EL (cell line): ENCODE measurements at places on chromosomes 6 and 20.

DNA sequence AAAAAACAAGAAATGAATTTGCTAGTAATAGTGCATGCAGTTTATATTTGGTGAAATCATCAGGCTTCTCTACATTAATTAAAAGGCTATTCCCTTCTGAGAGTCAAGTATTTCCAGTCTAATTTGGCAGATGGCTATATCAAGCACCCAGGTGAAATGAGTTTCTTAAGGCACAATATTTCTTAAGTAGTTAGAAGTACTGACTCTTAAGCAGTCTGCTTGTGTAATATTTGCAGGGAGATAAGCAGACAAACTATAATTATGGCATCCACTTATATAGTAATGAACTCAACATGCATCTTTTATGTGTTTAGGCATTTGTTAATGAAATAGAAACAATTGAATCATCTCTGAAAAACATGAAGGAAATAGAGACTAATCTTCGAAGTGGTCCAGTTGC is 189.2 kb downstream of the UTRN start:
- DNase-seq: no peak

- DNase-seq: no peak
Measured at GRCh38 chr20:63264519-63264918, 8.1 kb upstream of the ARFGAP1 start.

DNA sequence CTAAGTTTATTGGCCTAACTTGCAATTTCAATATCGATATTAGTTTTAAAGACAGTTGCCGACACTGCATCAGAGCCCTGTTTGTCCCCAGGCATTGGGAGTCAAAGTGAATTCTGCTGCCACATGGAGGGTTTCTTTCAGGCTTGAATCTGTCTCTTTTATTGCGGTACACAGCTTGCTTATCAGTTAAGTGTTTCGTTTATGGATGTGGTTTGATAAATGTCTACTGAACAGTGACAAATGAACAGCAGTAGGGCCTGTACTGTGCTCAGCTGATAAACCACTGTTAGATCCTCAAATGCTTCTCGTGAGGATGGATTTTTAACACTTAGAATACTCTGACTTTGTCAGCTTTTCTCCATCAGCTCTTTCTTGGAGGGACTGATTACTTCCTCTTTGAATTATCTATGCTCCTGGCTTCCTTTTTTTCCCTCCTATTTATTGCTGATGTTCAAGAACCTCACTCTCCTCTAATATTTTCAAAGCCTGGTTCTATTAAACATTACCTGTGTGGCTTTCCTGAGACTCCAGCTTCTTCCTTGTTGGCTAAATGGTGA is 240.8 kb downstream of the PLCB1 start:
- DNase-seq: no peak

DNA sequence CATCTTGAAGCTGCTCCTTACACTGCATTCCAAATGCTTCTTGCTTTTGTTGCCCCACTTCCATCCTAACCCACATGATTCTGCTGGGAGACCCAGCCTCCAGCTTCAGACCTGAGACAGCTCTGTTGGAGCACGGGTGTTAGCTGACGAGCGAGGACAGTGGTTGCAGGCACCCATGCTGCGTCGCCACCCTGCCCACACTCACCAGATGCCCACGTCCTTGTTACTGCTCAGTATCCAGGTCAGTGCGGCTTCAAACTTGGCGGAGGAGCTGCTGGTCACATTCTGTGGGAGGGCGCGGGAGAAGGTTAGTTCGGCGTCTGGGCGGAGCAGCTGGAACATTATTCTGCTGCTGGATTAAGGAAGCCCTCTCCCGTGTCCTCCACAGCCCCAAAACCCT is 9.0 kb downstream of the LEMD2 start:
- DNase-seq: no peak

DNA sequence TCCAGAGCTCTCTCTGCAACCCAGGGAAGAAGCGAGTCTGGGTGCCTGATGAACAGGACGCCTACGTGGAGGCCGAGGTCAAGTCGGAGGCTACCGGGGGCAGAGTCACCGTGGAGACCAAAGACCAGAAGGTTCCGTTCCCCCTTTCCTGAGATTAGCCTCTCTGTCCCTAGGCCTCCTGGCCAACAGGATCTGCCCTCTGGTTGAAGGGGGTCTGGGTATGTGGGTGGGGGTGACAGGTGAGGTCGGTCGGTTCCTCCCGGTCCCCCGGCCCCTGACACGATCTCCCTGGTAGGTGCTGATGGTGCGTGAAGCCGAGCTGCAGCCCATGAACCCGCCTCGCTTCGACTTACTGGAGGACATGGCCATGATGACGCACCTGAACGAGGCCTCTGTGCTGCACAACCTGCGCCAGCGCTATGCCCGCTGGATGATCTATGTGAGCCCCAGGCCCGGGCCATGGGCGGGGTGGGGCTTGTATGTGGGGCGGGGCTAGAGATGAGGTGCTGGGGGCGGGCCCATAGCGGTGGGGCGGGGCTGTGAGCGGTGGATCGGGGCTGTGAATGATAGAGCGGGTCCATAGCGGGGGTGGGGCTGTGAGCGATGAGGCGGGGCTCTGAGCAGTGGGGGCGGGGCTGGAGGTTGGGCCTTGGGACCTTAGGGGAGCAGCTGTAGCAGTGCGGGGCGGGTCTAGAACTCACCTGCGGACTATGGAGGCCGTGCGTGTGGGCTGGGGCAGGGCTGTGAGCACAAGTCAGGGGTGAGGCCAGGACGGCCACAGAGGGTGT is 23.9 kb downstream of the MYH7B start:
- no peak for DNase-seq

DNA sequence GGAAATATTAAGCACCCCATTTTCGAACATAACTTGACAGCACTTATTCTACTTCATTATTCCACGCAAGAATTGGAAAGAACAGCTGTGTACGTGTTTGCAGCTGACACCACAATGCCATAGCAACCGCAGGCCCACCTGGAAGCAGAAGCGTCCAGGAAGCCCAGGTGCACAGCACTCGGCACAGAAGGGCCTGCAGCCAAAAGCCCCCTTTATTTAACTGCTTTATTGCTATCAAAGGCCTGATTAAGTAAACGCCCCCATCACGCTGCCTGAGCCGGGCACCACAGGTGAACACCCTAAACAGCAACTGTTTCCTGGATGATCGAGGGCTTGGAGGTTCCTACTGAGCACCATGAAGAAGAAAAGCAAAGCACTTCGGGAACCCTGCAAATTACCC is 6.3 kb downstream of the TAF4 start:
- no peak for DNase-seq

DNA sequence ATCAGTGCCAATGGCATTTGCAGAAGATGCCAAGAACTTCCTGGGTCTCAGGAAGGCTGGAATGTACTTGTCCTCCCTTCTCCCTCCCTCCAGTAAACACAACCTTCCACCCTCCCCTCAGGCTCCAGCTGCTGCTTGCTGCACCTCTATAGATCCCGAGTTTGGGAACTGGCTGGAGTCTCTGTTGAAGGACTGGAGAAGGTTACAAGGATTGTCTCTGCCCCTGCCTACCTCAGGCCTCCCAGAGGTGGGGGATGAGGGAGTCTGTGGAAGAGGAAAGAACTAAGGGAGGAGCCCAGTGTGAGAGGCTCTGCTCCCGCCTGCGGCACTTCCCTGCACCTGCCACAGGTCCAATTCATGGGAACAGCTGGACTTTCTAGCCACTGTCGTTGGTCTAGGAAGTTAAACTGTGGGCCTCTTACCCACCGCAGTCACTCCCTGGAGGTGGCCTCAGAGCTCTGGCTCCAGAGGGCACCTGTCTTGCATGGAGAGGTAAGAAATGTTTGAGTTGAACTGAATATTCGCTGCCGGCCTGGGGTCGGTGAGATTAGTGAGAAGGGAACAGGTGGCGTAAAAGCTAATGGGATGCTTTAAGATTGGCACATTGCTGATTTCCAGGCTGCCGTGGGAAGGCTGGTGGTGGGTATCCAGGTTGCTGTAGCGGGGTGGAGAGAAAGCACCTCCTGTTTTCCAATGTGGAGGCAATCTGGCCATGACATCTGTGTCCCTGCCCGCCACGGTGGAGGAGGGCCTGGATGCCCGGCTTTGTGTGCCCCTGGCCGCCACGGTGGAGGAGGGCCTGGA is 54.3 kb downstream of the PPP1R14C start:
- DNase-seq: no peak

- peak; percentile 36 for DNase-seq
Measured at GRCh38 chr6:44631968-44632367, 244.5 kb downstream of the CDC5L start.

DNA sequence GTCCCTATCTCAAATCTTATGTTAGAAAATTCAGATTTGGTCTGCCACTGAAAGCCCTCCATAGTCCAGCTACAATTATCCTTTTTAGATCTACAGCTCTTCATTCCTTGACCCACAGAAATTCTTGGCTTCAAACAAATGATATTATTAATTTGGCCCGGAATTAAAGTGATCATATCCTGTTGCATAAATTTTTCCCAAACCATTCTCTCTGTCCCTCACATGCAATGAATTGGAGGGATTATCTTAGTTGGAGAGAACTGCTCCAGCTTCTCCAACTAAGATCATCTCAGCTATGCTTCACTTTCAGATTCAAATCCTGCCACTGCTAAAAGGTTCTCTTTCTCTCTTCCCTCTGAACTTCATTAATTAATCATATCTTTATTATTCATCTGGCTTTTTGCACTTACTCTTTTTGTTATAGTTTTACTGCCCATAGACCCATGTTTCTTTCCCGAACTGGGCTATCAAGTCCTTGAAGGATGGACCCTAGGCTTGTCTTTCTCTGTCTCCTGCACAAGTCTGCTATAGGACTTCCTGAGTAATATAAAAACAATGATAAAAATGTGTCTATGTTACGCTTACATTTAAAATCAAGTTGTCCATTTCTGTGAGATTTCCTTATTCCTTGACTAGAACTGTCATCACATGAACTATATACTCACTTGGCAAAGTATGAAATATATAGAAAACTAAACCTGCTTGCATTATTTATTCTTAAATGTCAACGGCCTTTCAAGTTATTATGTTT is 493.9 kb upstream of the MARCKS start:
- DNase-seq: peak; percentile 48

GRCh38 chr20:19932170-19932667 is 84.9 kb upstream of the NAA20 start:
- peak; percentile 77 for DNase-seq

DNA sequence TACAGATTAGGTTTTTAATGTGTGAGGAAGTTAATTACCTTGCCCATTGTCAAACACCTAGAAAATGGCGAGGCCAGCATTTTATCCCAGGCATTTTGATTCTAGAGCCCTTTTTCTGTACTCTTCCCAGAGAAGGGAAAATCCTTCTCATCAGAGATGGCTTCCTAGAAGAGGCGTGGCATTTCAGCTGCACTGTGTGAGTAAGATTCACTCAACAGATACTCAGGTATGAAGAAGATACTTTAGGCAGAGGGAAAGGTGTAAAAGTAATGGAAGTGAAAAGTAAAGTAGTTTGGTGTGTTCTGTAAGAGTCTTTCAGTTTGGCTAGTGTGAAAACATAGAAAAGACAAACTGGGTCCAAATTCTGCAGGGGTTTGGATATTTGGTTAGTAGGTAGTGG is 113.8 kb downstream of the MAP3K4 start:
- no peak for DNase-seq

- DNase-seq: no peak
Measured at GRCh38 chr6:50979171-50979525, 160.5 kb downstream of the TFAP2B start.

DNA sequence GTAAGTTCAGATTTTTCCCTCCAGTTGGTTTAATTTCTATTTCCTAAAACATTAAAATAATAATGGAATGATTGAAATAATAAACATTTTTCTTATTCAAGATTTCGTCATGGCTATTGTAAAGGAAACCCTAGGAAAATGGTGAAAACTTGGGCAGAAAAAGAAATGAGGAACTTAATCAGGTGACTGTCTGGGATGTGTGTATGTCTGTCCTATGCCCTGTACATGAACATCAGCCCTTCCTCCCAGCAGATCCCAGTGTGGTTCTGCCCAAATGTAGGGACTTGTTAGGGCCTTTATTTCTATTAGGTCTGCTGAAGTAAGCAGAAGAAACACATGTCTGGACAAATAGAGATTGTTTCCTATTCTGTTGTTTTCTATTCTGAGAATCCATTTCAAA is 13.1 kb downstream of the RIOK1 start:
- DNase-seq: no peak

- DNase-seq: no peak
Measured at GRCh38 chr6:64170316-64170715, 534.7 kb downstream of the PHF3 start.

DNA sequence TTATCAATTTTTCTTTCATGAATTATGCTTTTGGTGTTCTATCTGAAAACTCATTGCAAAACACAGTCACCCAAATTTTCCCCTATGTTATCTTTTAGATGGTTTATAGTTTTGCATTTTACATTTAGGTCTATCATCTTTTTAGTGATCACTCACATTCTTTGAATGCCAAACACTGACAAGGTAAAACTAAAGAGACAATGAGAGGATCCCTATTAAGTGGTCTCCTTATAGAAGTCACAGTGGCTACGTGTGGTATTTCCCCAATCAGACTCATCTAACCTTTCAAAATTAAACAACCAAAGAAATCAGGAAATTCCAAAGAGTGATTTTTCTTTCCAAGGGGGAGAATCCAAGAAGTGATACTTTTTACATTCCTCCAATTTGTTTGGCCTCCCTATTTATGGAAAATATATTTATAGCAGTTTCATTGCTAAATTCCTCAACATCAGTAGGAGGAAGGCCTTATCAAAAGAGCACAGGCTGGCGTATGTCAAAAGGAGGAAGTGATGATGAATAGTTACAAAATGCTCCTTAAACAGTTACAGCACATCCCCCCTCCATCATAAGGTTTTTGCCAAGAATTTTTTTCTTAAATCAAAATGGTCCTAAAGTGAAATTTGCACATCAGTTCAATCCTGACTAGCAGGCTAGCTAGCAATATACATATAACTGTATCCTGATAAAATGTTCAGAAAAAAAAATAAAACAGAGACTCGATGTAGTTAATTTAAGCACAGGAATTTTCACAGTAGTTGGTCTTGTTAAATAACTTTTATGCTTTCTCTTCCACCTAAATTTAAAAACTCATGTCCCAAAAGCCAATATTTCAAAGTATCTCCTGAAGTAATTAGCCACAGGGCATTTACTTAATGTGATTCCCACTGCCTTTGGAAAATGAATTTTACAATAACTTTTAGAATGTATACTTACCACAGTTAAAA is 76.2 kb upstream of the IPCEF1 start:
- DNase-seq: peak; percentile 45

DNA sequence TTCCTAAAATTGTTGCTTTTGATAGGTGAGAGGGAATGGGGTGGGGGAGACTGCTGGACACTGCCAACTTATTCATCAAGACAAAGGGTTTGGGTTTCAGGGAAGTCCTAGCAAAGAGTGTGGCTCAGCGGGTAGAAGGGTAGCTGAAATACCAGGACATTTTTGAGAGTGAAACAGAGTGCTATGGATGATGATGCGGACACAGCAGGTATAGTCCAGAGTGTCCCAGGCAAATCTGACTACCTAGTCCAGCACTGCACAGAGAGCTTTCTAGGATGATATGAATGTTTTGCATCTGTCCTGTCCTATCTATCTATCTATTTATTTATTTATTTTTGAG is 154.3 kb downstream of the BCAS1 start:
- no peak for DNase-seq

- no peak for DNase-seq
Measured at GRCh38 chr6:145225500-145225899, 509.8 kb downstream of the EPM2A start.
